ENCODE measurements at places on chromosomes 12 and 14. TPM values are rescaled to one million over a fixed set of nuclear protein-coding genes. Genes with fewer than 3 reads are reported as not detected.

SERPINA5 gene
- total RNA-seq, result 0.16 TPM

PCED1B gene
- total RNA-seq, result 2.8 TPM

SERPINA4 gene
- total RNA-seq, result not detected

SLC16A7 gene
- 4.4 TPM for total RNA-seq

P2RX4 gene
- 23.4 TPM for total RNA-seq

LRTM2 gene
- total RNA-seq, result not detected

MTHFD1 gene
- 43.3 TPM for total RNA-seq

SLC6A12 gene
- total RNA-seq, result not detected

MYBPC1 gene
- not detected for total RNA-seq

BDKRB2 gene
- 11.3 TPM for total RNA-seq

EID3 gene
- 4.5 TPM for total RNA-seq

FSCB gene
- not detected for total RNA-seq

HOTAIR gene
- 1.1 TPM for total RNA-seq

NGB gene
- total RNA-seq, result not detected

AQP5 gene
- total RNA-seq, result not detected

FOXG1 gene
- not detected for total RNA-seq

SLC11A2 gene
- total RNA-seq, result 117 TPM

DENND5B gene
- total RNA-seq, result 27.7 TPM

WNT1 gene
- not detected for total RNA-seq

GALNT9 gene
- total RNA-seq, result 4.8 TPM

TAS2R13 gene
- total RNA-seq, result 3.8 TPM

DPPA3 gene
- total RNA-seq, result 0.81 TPM

FBRSL1 gene
- 115 TPM for total RNA-seq

CLEC9A gene
- not detected for total RNA-seq

REC8 gene
- 486 TPM for total RNA-seq

GDF3 gene
- total RNA-seq, result not detected

ZNF664 gene
- total RNA-seq, result 112 TPM

SRGAP1 gene
- 9.6 TPM for total RNA-seq

A2ML1 gene
- total RNA-seq, result 0.14 TPM

C1S gene
- total RNA-seq, result 46.7 TPM

PXMP2 gene
- 25.0 TPM for total RNA-seq

CMTM5 gene
- not detected for total RNA-seq

ZFHX2 gene
- total RNA-seq, result 13.7 TPM

WDHD1 gene
- total RNA-seq, result 15.5 TPM

HAL gene
- total RNA-seq, result 1.6 TPM

PPP1R1A gene
- 0.54 TPM for total RNA-seq

OR4Q3 gene
- total RNA-seq, result not detected

CCDC60 gene
- 3.3 TPM for total RNA-seq

RD3L gene
- not detected for total RNA-seq

OR6C2 gene
- total RNA-seq, result not detected

ANKS1B gene
- total RNA-seq, result 7.5 TPM

ITGB7 gene
- total RNA-seq, result 3.2 TPM

OR6C75 gene
- not detected for total RNA-seq

SIX6 gene
- total RNA-seq, result not detected

KRT72 gene
- not detected for total RNA-seq

HOXC12 gene
- not detected for total RNA-seq

PLEKHH1 gene
- 21.4 TPM for total RNA-seq

All from mesothelial cell of epicardium (in vitro differentiated cells).